HuH-7 (cell line): ENCODE measurements at places on chromosomes 7 and 10.

GRCh38 chr7:66952343-66953043, 31.5 kb downstream of the TMEM248 start:
- DNase-seq: no peak

GRCh38 chr10:5364890-5365338, at the start of gene UCN3:
TSS of gene UCN3 (plus strand) at chr10:5364966. CDS start at chr10:5373721, 8,755 bp downstream.
- DNase-seq: no peak

- DNase-seq: no peak
These were observed 1193.4 kb downstream of the SORCS3 start for GRCh38 chr10:105834261-105835059.

GRCh38 chr10:22611425-22612115, 102.8 kb downstream of the PIP4K2A start:
- DNase-seq: no peak

- DNase-seq: no peak
These were observed 40.2 kb downstream of the PRTFDC1 start for GRCh38 chr10:24912215-24912614.

- no peak for DNase-seq
These were observed 26.8 kb downstream of the CYP2W1 start for GRCh38 chr7:1009747-1010146.

DNA sequence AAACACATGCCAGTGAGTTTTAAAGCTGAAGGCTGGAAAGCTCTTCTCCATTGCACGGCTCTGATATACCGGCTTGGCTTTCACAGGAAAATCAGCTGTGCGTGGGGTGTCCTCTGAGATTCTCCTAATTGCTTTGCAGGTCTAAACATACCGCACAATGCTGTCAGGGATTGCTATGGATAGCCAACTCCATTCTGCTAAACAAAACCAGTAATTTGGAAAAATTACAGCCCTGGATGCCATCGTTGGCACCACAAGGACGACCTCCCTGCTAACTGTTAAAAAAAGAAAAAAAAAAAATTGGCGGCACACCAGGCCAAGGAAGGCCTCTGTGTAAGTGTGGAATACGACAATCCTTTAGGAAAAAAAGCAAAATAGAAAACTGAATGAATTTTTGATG, 118.6 kb upstream of the ADARB2 start:
- no peak for DNase-seq

- DNase-seq: no peak
These were observed 74.5 kb downstream of the DGKI start for GRCh38 chr7:137772316-137772715.

GRCh38 chr10:36808625-36809362, 316.6 kb upstream of the ANKRD30A start:
- no peak for DNase-seq

GRCh38 chr7:149291781-149292461, 29.9 kb downstream of the ZNF783 start:
- no peak for DNase-seq

- no peak for DNase-seq
These were observed 103.6 kb downstream of the AHR start for GRCh38 chr7:17401791-17402627.

- no peak for DNase-seq
These were observed 286.4 kb downstream of the AHR start for GRCh38 chr7:17584822-17585221.

- DNase-seq: no peak
These were observed 416.6 kb downstream of the RPS24 start for GRCh38 chr10:78450239-78450638.

GRCh38 chr7:136061433-136061832, 84.3 kb upstream of the MTPN start:
- no peak for DNase-seq

GRCh38 chr7:30062587-30062986, 34.4 kb downstream of the PLEKHA8 start:
- DNase-seq: peak; percentile 18

- DNase-seq: no peak
These were observed 29.8 kb downstream of the CPVL start for GRCh38 chr7:29116361-29117200.

GRCh38 chr7:130733931-130734814, at the start of gene KLF14:
TSS of gene KLF14 (minus strand) at chr7:130734207. CDS start at chr7:130734033, 174 bp downstream.
- DNase-seq: peak; percentile 44

DNA sequence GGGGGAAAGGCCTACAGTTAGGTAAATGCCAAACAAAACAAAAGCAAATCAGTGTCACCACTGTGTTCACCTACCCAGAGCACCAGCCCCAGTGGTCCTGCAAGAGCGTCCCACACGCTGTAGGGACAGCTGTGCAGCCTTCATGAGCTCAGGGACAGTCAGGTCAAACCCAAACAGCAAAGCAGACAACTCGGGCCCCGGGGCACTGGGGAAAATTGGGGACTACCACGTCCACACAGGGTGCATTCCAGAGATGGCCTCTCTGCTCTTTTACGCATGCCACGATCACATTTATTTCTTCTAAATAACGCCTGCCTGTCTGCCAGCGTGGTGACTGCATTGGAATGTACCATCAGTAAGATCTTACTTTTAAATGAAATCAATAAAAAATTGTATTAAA, 21.7 kb downstream of the EBF3 start:
- DNase-seq: no peak

GRCh38 chr10:8498290-8498689, 443.8 kb downstream of the GATA3 start:
- no peak for DNase-seq

GRCh38 chr10:325282-325681, 190.0 kb downstream of the ZMYND11 start:
- DNase-seq: no peak

GRCh38 chr10:98033515-98033914, 3.1 kb upstream of the CRTAC1 start:
- no peak for DNase-seq

GRCh38 chr7:43083106-43083505, 29.3 kb upstream of the HECW1 start:
- no peak for DNase-seq

GRCh38 chr7:6234384-6234783, 38.0 kb downstream of the CYTH3 start:
- DNase-seq: no peak

DNA sequence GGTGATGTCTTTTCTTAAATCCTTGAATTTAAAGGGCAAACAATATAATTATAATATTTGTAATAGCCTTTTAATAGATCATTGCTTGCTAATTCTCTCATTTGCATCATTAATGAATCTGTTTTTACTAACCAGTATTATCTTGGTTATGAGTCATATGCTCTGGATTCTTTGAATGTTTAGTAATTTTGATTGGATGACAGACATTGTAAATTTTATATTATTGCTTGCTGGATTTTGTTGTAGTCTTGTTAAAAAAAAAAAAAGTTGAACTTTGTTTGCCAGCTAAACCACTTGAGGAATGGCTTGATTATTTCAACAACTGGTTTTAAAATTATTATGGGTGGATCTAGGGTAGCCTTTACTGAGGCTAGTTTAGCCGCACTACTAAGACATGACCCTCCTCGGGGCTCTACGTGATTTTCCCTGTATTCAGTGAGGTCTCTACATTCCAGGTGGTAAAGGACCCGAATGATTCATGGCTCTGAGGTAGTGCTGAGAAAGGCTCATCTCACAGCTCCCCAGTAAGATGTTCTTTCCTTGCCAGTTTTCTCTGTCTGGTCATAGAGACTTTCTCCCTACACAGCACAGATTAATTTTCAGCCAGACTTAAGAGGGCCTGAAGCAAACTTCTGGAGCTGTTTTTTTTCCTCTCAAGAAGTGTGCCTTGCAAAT, 8.5 kb downstream of the C10orf90 start:
- DNase-seq: no peak

DNA sequence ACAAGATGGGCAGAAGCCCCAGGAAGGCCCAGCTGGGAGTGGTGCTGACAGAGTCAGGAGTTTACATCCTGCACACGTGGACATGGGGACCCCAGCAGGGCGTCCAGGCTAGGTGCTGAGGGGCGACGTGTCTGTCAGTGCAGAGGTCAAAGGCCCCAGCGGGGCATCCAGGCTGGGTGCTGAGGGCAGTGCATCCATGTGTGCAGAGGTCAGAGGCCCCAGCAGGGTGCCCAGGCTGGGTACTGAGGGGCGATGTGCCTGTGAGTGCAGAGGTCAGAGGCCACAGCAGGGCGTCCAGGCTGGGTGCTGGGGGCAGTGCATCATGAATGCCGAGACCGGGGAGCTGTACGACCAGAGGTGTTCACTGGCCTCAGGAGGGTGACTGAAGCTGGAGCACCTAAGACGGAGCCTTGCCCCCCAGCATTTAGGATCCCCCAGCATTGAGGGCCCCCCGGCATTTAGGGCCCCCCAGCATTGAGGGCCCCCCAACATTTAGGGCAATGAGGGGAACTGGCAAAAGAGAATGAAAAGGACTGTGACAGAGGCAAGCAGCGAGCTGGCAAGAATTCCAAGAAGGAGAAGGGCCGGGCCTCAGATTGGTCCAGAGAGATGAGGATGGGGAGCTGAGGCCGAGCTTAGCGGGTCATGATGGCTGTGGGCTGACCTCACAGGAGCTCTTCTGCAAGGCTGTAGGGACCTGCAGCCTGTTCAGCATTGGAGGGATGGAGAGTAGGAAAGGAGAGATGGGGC, 474.9 kb downstream of the PTPRN2 start:
- DNase-seq: no peak

GRCh38 chr10:79376751-79377556, 29.7 kb downstream of the PPIF start:
- no peak for DNase-seq

- DNase-seq: no peak
These were observed 17.5 kb upstream of the TMEM248 start for GRCh38 chr7:66903360-66904062.

GRCh38 chr7:21653623-21654022, 110.8 kb downstream of the DNAH11 start:
- DNase-seq: no peak

GRCh38 chr7:127792528-127793342, 140.7 kb downstream of the SND1 start:
- peak; percentile 20 for DNase-seq

DNA sequence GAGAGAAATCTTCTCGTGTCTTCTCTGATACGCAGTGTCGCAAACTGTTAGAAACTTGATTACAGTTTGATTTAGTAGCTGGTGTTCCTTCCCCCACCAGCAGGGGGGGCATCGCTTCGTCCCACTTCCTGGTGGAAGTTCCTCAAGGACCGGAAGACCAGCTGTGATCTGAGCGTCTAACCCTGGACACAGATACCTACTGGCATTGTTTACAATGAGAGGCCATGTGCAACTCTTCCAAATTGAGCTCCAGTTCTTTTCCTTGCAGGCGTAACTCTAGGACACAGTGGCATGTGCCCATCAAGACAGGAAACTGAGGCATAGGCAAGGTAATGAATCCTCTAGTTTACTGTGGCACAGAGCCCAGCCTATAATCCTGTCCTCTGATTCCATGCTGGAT, 219.0 kb downstream of the CCDC3 start:
- peak; percentile 46 for DNase-seq

DNA sequence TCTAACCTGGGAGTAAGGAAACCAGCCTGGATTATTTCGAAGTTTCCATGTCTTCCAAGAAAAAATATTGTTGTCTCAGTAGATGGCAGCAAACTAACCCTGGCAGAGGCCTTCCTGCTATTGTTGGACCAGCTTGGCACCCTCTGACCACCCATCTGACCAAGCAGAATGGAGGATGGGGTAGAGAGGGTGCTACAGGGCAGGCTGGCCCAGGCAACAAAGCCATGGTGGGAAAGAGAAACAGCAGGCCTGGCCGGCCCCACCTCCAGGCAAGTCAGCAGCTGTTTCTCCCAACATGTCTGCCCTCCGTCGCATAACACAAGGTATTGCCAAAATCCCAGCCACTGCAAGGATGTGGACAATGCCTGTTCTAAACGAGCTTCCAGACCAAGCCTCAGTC, 95.0 kb downstream of the FAM53B start:
- no peak for DNase-seq

DNA sequence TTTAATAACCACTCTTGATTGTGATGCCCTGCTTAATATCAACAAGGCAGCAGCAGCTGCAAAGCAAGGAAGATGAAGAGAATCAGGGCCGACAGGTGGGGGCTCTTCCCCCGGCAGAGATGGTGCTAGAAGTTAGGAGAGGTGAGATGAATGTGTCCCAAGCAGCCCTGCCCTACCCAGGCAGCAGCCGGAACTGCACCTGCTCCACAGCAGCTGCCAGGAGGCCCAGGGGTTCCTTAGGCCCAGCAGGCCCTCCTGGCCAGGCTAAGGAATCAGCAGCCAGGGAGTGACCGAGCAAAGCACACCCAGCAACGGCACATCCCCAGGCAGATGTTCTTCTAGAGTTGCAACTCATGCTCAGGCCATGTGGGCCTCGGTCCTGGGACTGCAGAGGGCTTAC, 17.9 kb downstream of the AFAP1L2 start:
- no peak for DNase-seq

- peak; percentile 82 for DNase-seq
These were observed 3.7 kb upstream of the DPYSL4 start for GRCh38 chr10:132183046-132183445.

DNA sequence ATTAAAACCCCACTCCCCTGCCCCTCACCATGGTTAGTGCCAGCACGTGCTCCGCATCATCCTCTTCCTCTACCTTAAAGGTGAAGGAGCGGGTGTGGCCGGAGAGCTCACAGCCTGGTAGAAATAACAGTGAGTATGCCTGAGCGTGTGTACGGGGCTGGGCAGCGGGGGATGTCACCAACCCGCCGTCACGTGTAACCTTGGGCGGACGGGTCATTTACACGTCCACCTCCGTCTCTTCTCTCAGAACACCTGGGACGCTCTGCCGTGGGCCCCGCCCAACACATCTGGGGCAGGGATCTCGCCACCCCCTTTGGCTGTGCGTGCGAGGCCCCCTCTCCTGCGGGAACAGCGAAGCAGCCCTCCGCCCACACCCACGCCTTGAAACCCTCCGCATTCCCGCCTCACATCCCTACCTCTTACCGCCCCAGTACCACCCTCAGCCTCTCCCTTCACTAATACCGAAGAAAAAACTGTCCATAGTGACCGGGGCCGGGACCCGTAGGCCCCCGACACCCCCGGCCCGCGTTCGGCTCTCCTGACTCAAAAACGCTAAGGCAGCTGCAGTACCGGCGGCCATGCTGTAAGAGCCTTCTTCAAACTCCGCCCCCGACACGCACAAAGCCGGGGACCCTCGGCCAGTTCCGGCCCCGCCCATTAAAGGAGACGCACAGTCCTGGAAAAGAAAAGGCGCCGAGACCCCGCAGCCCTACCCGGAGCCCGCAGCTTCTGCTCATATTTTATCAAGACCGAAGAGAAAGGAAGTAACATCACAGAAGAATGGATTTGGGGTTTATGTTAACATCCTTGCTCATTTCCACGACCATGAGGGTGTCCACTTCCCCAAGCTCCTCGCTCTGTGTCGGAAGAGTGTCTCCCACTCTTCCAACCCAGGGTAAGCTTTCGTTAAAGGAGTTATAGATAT, at the start of gene NPM3:
Gene NPM3 (minus strand): TSS at position 636 of the 925 bp plus-strand sequence. CDS start 56 bp downstream, at position 580.
- DNase-seq: peak; percentile 84

DNA sequence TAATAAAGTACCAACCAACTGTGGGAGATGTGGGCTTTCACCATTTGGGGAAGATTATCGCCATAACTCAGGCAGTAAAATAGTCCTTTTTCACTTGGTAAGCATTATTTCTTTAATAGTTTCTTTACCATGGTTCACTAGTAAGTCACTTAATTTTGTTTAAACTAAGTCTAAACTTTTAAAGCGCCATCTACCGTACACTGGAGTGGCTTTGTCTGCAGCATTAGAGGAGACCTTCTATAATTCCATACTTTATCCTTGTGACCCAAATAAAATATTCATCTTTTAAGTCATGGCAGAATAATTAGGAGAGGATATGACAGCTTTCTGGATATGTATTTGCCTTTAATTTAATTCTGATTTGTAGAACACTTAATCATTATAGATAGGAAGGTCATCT, 468.0 kb downstream of the MAGI2 start:
- DNase-seq: no peak
